ENCODE measurements at places on chromosomes 3 and 15. TPM values are rescaled to one million over a fixed set of nuclear protein-coding genes. Genes with fewer than 3 reads are reported as not detected.

SLC12A1 gene
- total RNA-seq = not detected

IL17RB gene
- 0.33 TPM for total RNA-seq

POLQ gene
- total RNA-seq = 4.1 TPM

KLHL40 gene
- total RNA-seq = not detected

MESP2 gene
- 0.99 TPM for total RNA-seq
